ENCODE measurements at places on chromosomes 6 and 20. TPM values are rescaled to one million over a fixed set of nuclear protein-coding genes. Genes with fewer than 3 reads are reported as not detected.
A peak's percentile ranks its signal among the peaks of the same experiment; 100 is the strongest.

DNA sequence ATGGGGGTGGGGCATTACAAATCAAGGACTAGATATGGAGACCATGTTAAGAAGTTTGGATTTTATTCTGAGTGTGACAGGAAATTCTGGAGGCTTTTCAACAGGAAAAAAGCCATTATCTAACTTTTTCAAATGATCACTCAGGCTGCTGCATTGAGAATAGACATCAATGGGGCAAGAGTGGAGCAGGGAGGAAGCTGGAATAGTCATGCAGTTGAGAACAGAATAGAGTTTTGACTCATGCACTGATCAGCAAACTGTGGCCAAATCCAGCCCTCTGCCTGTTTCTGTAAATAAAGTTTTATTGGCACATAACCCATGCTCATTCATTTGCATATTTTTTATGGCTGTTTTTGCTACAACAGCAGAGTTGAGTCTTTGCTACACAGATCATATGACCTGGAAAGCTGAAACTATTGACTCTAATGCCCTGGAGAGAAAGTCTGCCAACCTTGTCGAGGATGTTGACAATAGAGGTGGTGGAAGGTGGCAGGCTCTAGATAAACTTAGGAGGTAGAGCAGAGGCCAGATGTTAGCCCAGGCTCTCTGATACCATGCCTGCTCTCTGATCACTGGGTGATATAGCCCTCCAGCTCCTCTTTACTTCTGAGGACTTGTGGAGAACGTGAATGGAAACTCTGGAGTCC is 441.8 kb downstream of the PTPRT start:
- H3K27me3 ChIP-seq = no peaks in the 10 kb centered on the region
- no peaks in the 10 kb centered on the region for H3K4me1 ChIP-seq

DNA sequence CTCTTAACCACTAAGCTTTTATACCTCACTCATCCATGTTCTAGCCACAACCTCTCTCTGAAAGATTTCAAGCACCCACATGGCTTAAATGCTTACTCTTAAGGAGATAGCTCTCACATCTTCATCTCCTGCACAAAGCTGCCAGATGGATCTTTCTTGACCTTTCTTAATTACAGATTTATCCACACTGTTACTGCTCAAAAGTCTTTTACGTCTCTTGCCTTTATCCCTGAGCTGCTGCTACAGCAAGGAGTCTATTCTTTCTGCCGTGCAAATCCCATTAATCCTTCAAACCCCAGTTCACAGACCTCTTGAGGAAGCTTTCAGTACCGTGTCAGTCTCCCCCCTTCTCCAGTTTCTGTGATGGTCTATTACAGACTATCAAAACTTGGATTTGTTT is 54.6 kb downstream of the B4GALT5 start:
- H3K27me3 ChIP-seq = no peaks in the 10 kb centered on the region
- H3K36me3 ChIP-seq = peaks cover 12% of the 10 kb centered on the region
- H3K4me1 ChIP-seq = peaks cover 49% of the 10 kb centered on the region
- no peak overlapping the region for H3K4me3 ChIP-seq

GRCh38 chr6:39029156-39030011 is 19.2 kb upstream of the GLP1R start:
- no peak for DNase-seq
- no peaks in the 10 kb centered on the region for H3K36me3 ChIP-seq
- H3K4me3 ChIP-seq = no peak overlapping the region
- H3K27ac ChIP-seq = no peak overlapping the region
- H3K4me1 ChIP-seq = no peaks in the 10 kb centered on the region
- no peaks in the 10 kb centered on the region for H3K27me3 ChIP-seq

DNA sequence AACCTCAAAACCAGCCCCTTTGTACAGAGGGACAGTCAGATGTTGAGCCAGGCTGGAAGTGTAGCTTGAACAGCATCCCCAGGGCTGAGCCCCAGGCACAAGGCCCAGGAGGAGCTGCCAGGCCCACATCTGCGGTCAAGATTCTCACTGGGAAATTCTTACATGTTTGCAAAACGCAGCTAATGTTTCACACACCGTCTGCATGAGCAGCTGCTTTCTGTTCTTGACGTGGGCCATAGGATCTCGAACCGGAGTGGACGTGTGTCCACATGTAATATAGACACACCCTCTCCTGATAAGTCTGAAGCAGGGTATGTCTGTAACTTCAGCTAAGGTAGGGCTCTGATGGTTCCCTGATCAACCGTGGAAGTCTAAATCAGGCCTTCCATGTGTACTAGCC is 41.3 kb upstream of the TRAF3IP2 start:
- no peaks in the 10 kb centered on the region for H3K4me1 ChIP-seq
- H3K36me3 ChIP-seq = no peaks in the 10 kb centered on the region
- no peak overlapping the region for H3K27ac ChIP-seq
- no peaks in the 10 kb centered on the region for H3K27me3 ChIP-seq
- no peak for DNase-seq
- no peak overlapping the region for H3K4me3 ChIP-seq

DNA sequence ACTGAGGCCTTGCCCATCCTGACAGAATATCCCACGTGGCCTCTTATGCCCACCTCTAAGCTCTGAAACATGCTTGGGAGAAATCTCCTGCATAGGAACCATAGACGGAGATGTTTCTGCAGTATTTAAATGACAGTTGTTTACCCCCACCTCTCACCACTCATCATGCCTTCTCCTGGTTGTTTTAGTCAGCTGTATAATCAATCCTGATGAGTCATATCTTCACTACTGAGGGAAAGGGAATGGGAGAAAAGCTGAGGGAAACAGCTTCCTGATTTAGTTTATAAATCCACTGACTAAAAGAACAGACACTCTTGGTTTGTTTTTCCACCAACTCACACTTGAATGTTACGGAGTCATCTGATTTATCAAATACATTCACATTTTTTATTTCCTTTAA is 113.2 kb upstream of the TENT5A start:
- no peak overlapping the region for H3K27ac ChIP-seq
- no peaks in the 10 kb centered on the region for H3K36me3 ChIP-seq
- H3K4me3 ChIP-seq = no peak overlapping the region
- no peak for DNase-seq
- H3K27me3 ChIP-seq = no peaks in the 10 kb centered on the region

- H3K36me3 ChIP-seq = peaks cover 46% of the 10 kb centered on the region
- H3K27ac ChIP-seq = no peak overlapping the region
- H3K27me3 ChIP-seq = no peaks in the 10 kb centered on the region
- DNase-seq = no peak
These were observed 23.0 kb downstream of the ZNF217 start for GRCh38 chr20:53570446-53571276.

GRCh38 chr6:13661647-13662046 is 46.5 kb downstream of the NOL7 start:
- 0 out of 2 replicates have a peak, but pooled peaks cover 2% of the 10 kb centered on the region for H3K4me1 ChIP-seq
- no peak overlapping the region for H3K4me3 ChIP-seq
- peak overlapping the region; percentile 6 for H3K27ac ChIP-seq
- H3K27me3 ChIP-seq = no peaks in the 10 kb centered on the region

DNA sequence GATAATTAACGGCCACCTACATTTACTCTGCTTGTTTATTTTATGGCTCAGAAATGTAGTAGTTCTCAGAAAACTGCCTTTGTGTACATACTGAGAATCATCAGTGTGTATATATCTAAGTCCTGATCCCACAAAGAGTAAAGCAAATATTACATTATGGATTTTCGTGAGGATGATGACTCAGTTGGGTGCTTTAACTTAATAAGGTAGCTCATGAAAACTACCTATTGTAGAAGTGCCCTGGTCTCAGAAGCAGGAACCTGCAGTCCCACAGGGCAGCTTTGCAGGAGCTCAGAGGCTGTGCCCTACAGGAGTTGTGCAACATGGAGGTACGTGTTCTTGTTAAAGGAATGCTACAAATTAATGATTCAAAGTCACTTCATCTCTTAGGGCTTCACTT is 108.2 kb downstream of the PLG start:
- H3K4me3 ChIP-seq = no peak overlapping the region
- H3K4me1 ChIP-seq = no peaks in the 10 kb centered on the region
- no peaks in the 10 kb centered on the region for H3K36me3 ChIP-seq
- H3K27ac ChIP-seq = no peak overlapping the region
- DNase-seq = no peak

The SLC35A1 gene
- total RNA-seq = 6.8 TPM

The PI16 gene
- total RNA-seq = not detected
